ENCODE measurements at places on chromosomes 12 and 14. TPM values are rescaled to one million over a fixed set of nuclear protein-coding genes. Genes with fewer than 3 reads are reported as not detected.

ISM2 gene
- polyA plus RNA-seq: 2.5 TPM

CRY1 gene
- polyA plus RNA-seq: 32.9 TPM

RNF212B gene
- 2.3 TPM for polyA plus RNA-seq

C12orf50 gene
- 0.57 TPM for polyA plus RNA-seq

ESR2 gene
- polyA plus RNA-seq: 2.0 TPM

CCDC196 gene
- 0.38 TPM for polyA plus RNA-seq

KRT1 gene
- 0.17 TPM for polyA plus RNA-seq

VTI1B gene
- 117 TPM for polyA plus RNA-seq

MOAP1 gene
- 43.4 TPM for polyA plus RNA-seq

GOLGA3 gene
- polyA plus RNA-seq: 33.6 TPM

RHEBL1 gene
- 1.8 TPM for polyA plus RNA-seq

PPP1R36 gene
- polyA plus RNA-seq: 1.5 TPM

SALL2 gene
- polyA plus RNA-seq: 62.1 TPM

WNT1 gene
- not detected for polyA plus RNA-seq

NUP107 gene
- polyA plus RNA-seq: 96.6 TPM

MYRFL gene
- 7.1 TPM for polyA plus RNA-seq

- no peak for DNase-seq
Observed at GRCh38 chr12:100141666-100141997, 1.0 kb downstream of the BLTP3B start.

- no peak for DNase-seq
Observed at GRCh38 chr14:34003082-34003668, 52.3 kb upstream of the EGLN3 start.

- DNase-seq: no peak
Observed at GRCh38 chr12:108642899-108643654, 9.4 kb upstream of the SELPLG start.

GRCh38 chr12:117011988-117012805, 87.0 kb downstream of the TESC start:
- DNase-seq: no peak

GRCh38 chr12:9036227-9036626, 46.9 kb downstream of the KLRG1 start:
- no peak for DNase-seq

GRCh38 chr12:87975879-87976278, 53.3 kb downstream of the C12orf50 start:
- no peak for DNase-seq

- no peak for DNase-seq
Observed at GRCh38 chr12:13849456-13849855, 131.9 kb downstream of the GRIN2B start.

- DNase-seq: no peak
Observed at GRCh38 chr14:54253195-54253947, 143.4 kb upstream of the CDKN3 start.

- no peak for DNase-seq
Observed at GRCh38 chr12:75838309-75838708, 193.3 kb downstream of the PHLDA1 start.

- DNase-seq: no peak
Observed at GRCh38 chr14:32008602-32009193, 68.4 kb upstream of the ARHGAP5 start.

DNA sequence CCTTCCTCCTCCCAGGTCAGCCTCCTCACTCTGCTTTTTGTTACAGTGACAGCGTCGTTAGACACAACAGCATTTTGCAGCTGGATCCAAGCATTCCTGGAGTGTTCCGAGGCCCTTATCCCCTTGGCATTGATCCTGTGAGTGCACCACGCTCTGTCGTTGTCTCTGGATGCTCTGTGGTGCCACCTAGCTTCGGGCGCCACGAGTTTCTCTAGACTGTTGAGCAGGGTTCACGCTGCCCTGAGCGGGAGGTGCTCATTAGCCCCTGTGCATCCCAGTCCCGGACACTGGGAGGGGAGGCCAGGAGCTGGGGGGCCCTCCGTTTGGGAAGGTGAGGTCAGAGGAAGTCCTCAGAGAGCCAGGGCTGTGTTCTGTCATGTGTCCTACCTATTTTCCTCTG, 17.3 kb upstream of the DNAH10 start:
- DNase-seq: no peak

- DNase-seq: no peak
Observed at GRCh38 chr14:76490735-76491134, 114.8 kb downstream of the ESRRB start.

DNA sequence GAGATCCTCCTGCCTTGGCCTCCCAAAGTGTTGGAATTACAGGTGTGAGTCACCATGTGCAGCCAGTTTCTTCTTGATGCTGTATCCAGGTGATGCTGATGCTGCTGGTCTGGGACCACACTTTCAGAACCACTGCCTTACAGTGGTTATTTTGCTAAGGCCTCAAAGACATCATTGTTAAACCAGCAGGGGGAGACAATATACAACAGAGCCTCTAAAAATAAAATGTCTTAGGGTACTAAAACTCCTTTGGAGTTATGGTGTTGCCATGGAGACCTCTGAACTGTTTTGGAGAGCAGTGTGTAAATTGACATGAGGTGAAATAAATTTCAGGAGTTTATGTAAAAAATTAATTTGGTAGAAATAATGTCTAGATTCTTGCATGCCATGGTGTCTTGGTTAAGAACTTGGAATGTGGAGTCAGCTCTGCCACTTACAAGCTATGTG, 1.1 kb upstream of the ARG2 start:
- peak; percentile 85 for DNase-seq

GRCh38 chr12:101485021-101485420, 9.9 kb downstream of the SPIC start:
- DNase-seq: no peak

DNA sequence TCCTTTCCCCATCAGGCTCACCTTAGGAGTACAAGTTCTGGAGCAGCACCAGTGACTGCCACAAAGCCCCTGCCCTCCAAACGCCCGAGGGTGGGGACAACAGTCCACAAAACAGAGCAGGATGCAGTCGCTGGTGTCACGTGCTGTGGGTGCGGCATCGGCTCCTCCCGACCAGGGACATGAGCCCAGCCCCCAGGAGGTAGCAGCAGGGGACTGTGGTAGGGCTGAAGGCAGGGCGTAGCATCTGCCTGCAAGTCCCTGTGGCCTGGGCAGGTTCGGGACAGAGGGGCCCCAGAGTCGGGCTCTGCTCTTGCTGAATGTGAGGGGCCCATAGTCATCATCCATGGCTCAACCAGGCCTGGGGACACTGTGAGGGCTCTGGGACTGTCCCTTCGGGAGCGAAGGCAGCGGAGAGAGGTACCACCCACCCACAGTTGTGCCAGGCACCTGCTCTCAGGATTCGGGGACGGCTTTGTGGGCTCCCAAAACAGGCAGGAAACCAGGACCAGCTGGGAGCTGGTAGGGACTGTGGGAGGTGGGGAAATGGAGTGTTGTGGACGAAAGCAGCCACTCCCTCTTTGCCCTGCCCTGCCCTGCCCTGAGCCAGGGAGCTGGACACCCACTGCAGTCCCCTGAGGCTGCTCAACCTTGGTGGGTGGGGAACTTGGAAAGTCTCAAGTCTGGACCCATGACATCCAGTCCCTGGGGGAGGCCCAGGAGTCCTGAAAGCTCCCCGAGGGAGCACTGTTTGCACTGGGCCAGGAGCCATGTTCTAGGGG, 30.7 kb downstream of the FBRSL1 start:
- DNase-seq: no peak

DNA sequence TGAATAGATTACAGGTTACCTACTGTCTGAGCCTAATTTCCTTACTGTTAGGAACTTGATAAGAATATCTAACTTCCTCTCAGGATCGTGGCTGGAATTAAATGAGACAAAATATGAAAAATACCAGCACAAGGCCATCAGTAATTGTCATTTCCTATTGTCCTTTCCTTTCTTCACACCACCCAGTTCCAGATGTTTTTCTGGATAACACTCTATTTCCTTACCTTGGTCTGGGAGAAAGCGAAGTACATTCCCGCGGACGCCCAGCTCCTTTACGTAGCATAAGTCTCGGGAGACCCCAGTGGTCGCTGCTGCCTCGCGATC, 376 bp downstream of the GDF3 start:
- no peak for DNase-seq

GRCh38 chr12:20528208-20528607, 159.9 kb downstream of the PDE3A start:
- no peak for DNase-seq

DNA sequence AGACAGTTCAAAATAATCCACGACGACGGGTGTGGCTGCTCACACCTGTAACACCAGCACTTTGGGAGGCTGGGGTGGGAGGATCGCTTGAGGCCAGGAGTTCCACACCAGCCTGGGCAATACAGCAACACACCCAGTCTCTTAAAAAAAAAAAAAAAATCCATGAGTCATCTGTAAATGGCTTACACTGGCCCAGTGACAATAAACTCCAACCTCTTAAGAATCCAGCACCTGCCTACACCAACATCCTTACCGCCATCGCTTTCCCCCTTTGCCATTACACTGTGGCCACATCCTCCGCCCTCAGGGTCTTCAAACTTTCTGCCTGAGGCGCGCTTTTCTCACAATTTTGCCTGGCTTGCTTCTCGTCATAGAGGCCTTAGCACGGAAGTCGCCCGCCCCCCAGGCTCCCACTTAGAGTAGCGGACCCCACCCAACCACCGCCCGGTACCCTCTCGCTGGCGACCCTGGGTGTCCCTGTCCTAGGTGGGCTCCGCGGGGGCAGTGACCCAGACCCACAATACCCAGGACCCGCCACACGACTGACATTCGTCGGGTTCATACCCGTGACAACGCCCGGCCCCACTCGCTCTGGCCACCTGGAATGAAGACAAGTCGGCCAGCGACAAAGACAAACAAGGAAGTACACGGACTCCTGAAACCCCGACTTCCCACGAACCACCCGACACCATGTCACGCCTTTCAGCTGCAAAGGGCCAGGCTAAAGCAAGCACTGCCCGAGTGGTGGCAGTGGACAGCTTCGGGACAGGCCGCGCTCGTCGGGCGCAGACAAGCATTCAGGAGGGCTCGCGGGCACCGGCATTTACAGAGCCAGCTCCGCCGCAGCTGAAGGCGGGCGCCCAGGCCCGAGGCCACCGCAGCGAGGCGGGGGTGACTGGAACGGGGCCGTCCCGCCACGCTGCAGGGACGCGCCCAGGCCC, 636 bp downstream of the GOLGA3 start:
- no peak for DNase-seq

GRCh38 chr12:6962285-6963015, 8.0 kb downstream of the PHB2 start:
- DNase-seq: no peak

- no peak for DNase-seq
Observed at GRCh38 chr12:6959058-6959804, 8.1 kb downstream of the PTPN6 start.

- DNase-seq: peak; percentile 92
Observed at GRCh38 chr12:45268672-45269411, 52.9 kb downstream of the ANO6 start.

GRCh38 chr12:43836475-43836989, 651 bp downstream of the TMEM117 start:
- DNase-seq: peak; percentile 52

- no peak for DNase-seq
Observed at GRCh38 chr14:72744416-72745120, 149.3 kb downstream of the DPF3 start.

- no peak for DNase-seq
Observed at GRCh38 chr14:92259613-92260357, 63.2 kb upstream of the SLC24A4 start.

DNA sequence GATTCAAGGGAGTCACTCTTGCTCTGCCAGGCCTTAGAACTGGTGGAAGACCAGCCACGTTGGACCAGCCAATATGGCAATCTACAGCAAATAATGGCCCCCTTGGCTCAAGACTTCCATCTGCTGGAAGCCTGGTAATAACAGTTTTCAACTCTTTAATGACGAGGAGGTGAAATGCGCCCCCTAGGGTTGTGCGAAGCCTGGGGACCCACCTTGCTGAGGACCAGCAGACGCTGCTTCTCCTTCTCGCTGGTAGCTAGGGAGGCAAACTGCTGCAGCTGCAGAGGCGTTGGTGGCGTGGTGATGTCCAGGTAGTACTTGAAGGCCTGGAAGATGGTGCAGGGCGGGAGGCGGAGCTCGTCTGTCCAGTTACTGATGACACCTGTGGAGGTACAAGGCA, 41.5 kb upstream of the FBXO21 start:
- no peak for DNase-seq

- DNase-seq: no peak
Observed at GRCh38 chr14:81427348-81428058, 27.4 kb upstream of the STON2 start.

DNA sequence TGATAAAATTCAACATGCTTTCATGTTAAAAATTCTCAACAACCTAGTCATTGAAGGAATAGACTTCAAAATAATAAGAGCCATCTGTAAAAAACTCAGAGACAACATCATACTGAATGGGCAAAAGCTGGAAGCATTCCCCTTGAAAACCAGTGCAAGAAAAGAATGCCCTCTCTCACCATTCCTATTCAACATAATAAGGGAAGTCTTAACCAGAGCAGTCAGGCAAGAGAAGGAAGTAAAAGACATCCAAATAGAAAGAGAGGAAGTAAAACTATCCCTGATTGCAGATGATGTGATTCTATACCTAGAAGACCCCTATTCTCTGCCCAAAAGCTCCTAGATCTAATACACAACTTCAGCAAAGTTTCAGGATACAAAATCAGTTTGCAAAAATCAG, 52.9 kb downstream of the APOBEC1 start:
- DNase-seq: no peak

- DNase-seq: no peak
Observed at GRCh38 chr12:69389831-69390230, 30.3 kb downstream of the YEATS4 start.

GRCh38 chr14:69637503-69638031, 26.2 kb downstream of the SUSD6 start:
- no peak for DNase-seq

DNA sequence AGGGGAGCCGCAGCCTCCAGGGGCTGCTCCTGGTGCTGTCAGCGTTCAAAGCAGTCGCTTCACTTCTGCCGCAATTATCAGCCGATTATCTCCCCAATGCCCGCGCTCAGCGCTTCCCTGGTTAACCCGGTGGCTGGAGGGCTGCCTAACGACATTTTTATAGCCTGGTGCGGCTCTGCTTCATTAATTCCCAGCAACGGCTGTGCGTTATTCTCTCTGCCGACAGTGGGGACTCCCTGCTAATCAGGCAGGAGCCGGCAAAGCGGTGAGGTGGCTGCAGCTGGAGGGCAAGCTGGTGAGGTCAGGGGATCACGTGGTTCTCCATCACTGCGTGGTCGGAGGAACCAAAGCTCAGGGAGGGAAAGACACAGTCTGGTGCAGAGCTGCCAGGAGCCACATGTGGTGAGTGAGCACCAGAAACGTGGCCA, 62.9 kb downstream of the GLRX5 start:
- DNase-seq: peak; percentile 59

- no peak for DNase-seq
Observed at GRCh38 chr14:35332517-35333263, 40.5 kb downstream of the PSMA6 start.

- DNase-seq: no peak
Observed at GRCh38 chr14:87152693-87153092, 840.3 kb downstream of the GALC start.

DNA sequence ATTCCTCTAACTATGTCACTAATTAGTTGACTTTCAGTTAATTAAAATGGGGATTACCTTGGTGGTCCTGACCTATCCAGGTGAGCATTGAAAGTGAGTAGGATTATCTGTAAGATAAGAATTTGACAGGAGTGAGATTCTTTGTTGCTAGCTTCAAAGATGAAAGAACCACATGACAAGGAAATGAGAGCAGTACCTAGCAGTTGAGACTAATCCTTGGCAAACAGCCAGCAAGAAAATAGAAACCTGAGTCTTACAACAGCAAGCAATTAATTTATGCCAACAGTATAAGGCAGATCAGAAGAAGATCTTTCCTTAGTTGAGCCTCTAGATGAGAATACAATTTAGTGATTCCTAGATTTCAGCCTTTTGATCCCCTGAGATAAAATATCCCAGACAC, 1058.4 kb downstream of the LRFN5 start:
- DNase-seq: peak; percentile 7
